Neural crest cell (in vitro differentiated cells): ENCODE measurements at places on chromosomes 13 and 19.

- no peak for DNase-seq
These were observed 69.1 kb downstream of the ATP7B start for GRCh38 chr13:51942189-51942588.

GRCh38 chr13:39900106-39900750 is 244.8 kb downstream of the COG6 start:
- no peak for DNase-seq

- no peak for DNase-seq
These were observed 31.3 kb upstream of the SIN3B start for GRCh38 chr19:16797876-16798275.

DNA sequence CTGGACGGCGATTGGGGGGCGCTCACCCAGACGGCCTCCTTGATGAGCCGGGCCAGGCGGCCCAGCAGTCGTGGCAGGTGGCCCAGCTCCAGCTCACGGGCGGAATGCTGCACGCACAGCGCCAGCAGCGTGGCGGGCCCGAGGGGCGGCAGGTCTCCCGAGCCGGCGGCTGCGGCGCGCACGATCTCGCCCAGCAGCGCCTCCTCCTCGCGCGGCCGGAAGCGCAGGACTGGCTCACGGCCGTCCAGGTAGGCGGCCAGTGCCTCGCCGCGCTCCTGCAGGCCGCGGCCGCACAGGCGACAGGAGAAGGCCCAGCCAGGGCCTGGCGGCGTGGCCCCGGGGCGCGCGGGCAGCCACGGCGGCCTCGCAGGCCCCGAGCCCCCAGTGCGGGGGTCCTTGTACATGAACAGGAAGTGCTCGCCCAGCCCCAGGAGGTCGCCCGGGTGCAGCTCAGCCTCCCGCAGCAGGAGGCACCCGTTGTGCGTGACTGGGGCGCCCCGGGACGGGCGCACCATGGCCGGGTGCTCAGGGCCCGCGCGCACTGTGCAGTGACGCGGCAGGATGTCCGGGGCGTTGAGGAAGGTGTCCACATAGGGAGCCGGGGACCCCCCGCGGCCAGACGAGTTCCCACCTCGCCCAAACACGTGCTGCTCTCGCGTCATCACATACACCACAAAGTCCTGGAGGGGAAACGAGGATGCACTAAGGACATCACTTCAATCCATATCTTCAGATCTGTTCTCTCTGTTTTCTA is 9.6 kb upstream of the MAMSTR start:
- no peak for DNase-seq

- DNase-seq = no peak
These were observed 439.4 kb downstream of the ZNF536 start for GRCh38 chr19:30811397-30812098.

- DNase-seq = no peak
These were observed 72.2 kb downstream of the KCTD15 start for GRCh38 chr19:33868788-33869412.

DNA sequence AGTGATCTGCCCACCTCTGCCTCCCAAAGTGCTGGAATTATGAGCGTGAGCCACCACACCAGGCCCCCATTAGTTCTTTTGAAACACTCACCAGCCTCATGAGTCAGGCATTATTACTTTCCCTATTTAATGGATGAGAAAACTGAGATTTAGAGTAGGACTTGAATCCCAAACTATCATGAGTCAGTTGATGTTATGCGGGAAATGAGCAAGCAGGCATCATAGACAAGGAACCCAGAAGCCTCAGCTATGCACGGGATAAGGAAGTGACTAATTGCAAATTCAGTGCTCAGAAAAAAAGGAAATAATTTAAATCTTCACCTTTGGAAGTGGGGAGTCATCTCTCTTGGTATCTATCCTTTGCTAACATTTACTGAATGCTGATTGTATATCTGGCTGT is 217.5 kb downstream of the ABCC4 start:
- DNase-seq = no peak

- DNase-seq = no peak
These were observed 692 bp downstream of the ZNF234 start for GRCh38 chr19:44142059-44142433.

GRCh38 chr19:16026756-16027155 is 49.5 kb upstream of the TPM4 start:
- DNase-seq = no peak

- no peak for DNase-seq
These were observed 45.2 kb downstream of the MLLT1 start for GRCh38 chr19:6234527-6234926.

GRCh38 chr13:40063703-40064102 is 408.2 kb downstream of the COG6 start:
- DNase-seq = no peak
